ENCODE measurements at places on chromosomes 13 and 19.
A peak's percentile ranks its signal among the peaks of the same experiment; 100 is the strongest.

DNA sequence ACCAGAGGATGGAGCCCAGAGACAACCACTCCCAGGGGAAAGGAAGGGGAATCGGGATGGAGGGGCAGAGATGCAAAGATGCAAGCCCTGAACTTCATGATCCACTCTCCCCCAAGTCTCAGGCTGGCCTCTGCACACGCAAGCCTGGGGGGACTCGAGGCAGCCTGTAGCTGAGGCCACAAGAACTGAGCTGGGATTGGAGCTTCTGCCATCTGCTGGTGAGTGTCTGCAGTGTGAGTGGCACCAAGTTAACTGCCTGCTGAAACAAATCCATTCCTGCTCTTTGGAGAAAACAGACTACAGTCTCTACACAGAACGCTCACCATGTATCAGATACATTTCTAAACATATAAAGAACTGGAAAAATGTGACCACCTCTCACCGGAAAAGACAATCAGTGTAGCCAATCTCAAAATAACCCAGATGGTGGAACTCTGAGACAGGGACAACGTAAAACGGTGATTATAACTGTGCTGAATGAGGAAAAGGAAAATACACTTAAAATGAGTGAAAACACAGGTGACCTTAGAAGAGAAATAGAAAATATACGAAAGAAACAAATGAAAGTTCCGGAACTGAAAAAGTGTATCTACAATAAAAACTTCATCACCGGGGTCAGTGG, 62.1 kb downstream of the KLF2 start:
- no peak for DNase-seq

GRCh38 chr13:46327246-46327645, 59.8 kb downstream of the RUBCNL start:
- DNase-seq = no peak

- peak; percentile 89 for DNase-seq
Observed at GRCh38 chr19:50203281-50204080, at the start of gene MYH14. Gene MYH14 (plus strand): TSS chr19:50203622. CDS start chr19:50210366, 6,744 bp downstream.

DNA sequence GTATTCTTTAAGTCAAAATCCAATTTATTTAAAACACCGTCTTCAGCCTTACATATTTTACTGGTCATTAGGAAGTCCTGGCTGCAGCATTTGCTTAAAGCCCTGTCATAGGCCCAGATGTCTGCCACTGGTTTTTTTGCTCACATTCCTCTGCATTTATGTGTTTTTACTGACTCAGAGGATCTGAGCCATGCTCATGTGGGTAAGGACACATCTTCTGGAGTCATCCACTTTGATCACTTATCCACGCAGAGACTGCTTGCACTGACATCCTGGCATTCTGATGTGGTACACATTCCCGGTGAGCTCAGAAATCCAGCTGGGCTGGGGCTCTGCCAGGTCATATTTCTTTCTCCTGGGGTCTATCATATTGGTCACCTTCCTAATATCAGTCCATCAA, 531.7 kb upstream of the ARGLU1 start:
- DNase-seq = no peak

DNA sequence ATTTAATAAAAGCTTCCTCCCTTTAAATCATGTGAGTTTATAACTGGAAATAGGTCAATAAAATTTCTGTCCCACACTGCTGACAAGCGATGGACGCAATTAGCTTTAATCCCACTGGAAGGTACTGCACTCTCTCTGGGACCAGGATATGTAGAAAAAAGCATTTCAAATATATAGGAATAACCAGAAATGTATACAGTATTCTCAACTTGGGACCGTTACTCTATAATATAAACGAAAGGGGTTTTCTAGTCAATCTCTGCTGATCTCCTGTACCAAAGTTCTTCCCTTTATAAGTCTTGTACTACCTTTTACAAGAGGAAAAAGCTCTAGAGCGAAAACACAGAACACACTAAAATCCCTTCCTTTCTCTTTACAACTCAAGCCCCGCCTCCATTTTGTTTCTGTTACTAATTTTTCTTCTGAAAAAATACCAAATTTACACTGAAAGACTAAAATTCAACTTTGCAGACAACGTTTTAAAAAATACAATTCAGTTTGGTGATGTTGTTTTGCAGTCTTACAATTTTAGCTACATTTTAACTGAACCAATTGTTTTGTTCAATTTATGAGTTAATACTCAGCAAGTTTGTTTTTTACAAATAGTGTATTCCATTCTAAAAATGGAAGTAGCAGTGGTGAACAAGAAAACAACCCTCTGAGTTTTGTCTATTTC, 1.7 kb upstream of the USPL1 start:
- peak; percentile 48 for DNase-seq

DNA sequence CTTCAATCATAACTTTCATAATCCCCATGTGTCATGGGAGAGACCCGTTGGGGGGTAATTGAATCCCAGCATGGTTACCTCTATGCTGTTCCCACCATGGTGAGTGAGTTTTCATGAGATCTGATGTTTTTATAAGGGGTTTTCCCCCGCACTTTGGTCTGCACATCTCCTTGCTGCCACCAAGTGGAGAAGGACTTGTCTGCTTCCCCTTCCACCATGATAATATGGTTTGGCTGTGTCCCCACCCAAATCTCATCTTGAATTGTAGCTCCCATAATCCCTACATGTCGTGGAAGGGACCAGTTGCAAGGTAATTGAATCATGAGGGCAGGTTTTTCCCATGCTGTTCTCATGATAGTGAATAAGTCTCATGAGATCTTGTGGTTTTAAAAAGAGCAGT, 524.9 kb downstream of the SLITRK5 start:
- DNase-seq = no peak

GRCh38 chr13:49641801-49642291, 13.5 kb downstream of the ARL11 start:
- DNase-seq = no peak

DNA sequence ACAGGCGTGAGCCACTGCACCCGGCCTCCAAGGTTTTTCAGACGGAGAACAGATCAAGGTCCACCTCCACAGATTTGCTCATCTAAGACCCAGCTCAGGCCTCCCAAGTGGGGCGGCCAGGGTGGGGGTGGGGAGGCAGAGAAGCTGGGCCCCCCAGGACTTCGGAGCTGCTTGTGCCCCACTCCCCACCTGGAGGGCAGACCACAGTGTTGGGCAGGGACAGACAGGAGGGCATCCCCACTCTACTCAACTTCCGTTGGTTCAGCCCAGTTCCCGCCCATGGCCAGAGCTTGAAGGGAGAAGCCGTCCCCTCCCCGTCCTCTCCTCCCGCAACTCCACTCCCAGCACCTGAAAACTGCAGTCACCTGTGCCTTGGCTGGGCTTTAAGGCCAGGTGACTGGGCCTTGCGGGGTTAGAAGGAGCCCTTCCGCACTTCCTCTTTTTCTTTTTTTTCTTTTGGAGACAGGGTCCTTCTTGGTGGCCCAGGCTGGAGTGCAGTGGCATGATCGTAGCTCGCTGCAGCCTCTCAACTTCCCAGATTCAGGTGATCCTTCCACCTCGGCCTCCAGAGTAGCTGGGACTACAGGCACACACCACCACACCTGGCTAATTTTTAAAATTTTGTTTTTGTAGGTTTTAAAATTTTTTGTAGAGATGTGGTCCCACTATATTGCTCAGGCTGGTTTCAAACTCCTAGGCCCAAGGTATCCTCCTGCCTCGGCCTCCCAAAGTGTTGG, 734 bp upstream of the LRRC8E start:
- no peak for DNase-seq

- DNase-seq = no peak
Observed at GRCh38 chr13:72677431-72677830, 50.0 kb downstream of the MZT1 start.

- DNase-seq = no peak
Observed at GRCh38 chr13:77415253-77416071, 88.6 kb upstream of the MYCBP2 start.

DNA sequence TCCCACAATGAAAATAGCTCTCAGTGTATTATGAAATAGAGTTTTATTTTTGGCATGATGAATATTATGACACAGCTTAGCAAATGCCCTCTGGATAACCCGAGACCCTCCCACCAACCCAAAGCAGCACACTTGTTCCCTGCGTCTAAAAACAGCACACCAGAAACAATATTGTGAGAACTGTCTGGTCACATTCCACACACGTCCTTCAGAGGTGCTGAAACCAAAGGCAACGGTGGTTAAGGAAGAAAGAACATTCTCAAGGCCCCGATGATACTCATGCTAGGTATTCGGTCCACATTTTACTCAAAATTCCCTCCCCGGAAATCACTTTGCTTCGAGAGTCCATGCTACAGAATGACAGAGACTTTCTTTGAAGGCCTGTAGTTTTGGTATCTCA, 156.7 kb downstream of the SLC7A1 start:
- no peak for DNase-seq

DNA sequence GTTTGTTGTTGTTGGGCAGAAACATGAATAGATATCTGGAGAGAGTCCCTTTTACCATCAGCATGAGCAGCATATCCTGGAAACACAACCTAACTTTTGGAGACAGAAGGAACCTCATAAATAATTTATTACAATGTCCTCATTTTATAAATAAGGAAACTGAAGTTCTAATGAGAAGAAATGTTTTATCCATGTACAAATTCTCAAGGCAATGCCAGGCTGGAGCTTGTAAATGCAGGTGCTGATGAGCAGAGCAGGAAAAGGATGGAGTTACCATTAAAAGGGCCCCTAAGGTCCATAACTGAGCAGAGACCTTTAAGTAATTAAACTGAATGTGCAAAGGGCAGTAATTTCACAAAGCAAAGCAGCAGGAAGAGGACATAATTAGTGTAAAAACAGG, 17.3 kb downstream of the LCP1 start:
- DNase-seq = no peak

DNA sequence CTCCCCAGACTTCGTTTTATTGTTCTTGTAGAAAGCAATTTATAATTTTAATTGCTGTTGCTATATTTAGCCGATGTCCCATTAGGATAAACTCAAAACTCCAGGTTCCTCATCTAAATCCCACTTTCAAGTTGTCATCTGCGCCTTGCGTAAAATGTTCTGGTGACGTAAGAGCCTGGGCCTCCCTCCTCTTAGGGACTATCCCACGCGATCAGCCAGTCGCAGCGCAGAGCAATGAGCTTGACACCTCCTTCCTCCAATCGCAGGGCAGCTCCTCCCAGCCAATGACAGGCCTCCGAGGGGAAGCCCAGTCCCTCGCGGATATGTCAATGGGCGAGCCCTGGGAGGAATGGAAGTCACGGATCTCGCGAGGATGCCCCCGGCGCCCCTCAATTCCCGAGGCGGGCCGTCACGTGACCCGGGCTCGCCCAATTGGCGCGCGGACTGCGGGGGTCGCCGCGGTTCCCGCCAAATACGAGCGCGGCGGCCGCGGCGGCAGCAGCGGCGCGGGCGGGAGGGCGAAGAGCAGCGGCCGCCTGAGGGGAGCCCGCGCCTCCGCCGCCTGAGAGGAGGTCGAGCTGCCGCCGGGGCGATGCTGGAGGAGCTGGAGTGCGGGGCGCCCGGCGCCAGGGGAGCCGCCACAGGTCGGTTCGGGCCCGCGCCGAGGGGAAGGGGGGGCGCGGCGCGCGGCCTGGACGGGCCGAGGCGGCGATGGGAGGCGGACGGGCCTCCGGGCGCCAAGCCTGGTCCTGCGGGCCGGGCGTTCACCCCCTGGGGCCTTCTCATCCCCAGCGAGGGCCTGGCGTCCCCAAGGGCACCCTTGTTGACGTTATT, at the start of gene CHAF1A:
Gene CHAF1A, plus strand, starts transcription at position 470 of the 834 bp plus-strand sequence. Its CDS starts 123 bp downstream, at position 593.
- peak; percentile 96 for DNase-seq

GRCh38 chr19:1000095-1000494, at the start of gene GRIN3B:
Gene GRIN3B (plus strand): TSS chr19:1000419. CDS start chr19:1000438, 19 bp downstream.
- no peak for DNase-seq

DNA sequence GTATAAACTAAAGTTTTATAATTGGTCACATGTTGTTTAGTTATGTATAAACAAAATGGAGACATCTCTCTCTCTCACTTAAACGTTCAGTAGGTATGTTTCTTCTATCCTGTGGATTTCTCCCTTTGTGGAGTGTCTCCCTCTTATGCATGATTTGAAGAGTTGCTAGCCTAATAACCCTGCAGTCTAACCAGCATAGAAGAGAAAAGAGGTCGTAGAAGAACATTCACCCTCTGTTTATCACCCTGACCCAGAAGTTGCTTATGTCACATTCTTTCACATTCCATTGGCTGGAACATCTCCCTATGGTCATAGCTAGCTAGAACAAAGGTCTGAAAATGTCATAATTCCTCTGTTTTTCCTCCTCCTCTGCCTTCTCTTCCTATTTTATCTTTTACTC, 176.8 kb upstream of the PCDH20 start:
- no peak for DNase-seq

DNA sequence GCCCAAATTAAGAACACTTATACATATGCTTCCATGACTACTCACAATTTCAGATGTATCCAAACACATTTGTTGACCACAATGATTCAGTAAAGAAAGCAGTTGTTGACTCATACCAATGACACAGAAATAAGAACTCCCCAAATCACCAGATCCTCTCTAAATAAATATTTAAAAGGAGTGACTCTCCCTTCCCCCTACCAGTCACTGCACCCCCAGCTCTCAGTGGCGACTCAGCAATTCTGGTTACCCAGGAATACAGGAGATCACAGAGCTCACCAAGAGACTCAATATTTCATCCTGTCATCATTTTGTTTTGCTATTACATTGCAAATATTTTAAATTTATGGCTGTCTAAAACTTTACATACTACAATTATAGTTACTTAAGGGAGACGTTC, 131.5 kb downstream of the RGCC start:
- DNase-seq = no peak

DNA sequence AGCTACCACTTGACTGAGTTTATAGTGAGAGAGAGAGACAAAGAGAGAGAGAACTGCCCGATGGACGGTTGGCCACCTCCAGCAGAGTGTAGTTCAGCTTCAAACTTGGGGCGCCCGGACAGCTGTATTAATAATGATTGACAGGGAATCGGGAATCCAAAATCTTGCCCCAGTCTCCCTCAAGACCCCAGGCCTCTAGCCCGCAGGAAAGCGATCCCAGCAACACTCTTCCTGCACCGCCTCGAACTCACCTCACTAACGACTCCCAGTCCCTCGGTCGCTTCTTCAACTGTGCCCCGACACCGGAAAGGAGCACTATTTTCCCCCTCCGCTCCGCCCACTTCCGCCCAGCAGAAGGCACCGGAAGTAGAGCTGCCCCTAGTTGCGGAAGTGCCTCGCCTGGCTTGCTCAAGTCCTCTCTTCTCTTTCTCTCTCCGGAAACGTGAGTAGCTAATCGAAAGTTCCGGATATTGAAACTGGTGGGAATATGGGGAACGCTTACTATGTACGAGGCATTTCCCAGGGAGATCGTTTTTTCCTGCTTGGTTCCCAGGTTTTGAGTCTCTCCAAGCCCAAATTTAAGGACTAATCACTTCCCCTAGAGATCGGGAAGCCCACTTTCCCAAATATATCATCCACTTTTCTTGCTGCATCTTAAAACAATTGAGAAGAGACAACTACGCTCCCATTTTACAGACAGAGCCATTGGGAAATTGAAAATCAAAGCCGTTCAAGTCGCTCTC, at the start of gene NOSIP:
Gene NOSIP, minus strand, starts transcription at position 293 of the 743 bp plus-strand sequence. CDS start 19,865 bp downstream, outside the sequence.
- peak; percentile 92 for DNase-seq
